ENCODE measurements at places on chromosomes 16 and 17.

DNA sequence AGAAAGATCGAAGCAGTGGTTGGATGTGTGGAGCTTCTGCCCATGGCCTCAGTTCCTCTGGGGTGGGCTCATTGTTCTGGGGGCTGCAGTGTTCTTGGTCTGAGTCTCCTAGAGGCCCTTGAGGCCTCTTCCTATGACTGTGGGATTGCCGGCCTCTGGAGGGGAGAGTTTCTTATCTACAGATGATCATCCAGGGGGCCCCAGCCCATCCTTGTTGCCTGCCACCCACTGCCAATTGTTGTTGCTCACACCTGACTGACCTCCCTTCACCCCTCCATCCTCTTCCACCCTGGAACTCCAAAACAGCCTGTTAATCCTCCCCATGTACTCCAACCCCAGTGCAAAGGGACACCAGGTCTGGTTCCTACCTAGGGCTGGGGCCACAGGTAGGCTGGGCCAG is 5.9 kb downstream of the B3GNT9 start:
- DNase-seq: no peak

- DNase-seq: no peak
Observed at GRCh38 chr17:17849845-17850373, 13.1 kb upstream of the SREBF1 start.

- DNase-seq: no peak
Observed at GRCh38 chr17:59347975-59348391, 16.5 kb downstream of the YPEL2 start.

GRCh38 chr17:63665527-63666214 is 34.3 kb downstream of the LIMD2 start:
- DNase-seq: no peak

GRCh38 chr17:83203073-83203471 is 123.7 kb downstream of the METRNL start:
- DNase-seq: peak; percentile 50

DNA sequence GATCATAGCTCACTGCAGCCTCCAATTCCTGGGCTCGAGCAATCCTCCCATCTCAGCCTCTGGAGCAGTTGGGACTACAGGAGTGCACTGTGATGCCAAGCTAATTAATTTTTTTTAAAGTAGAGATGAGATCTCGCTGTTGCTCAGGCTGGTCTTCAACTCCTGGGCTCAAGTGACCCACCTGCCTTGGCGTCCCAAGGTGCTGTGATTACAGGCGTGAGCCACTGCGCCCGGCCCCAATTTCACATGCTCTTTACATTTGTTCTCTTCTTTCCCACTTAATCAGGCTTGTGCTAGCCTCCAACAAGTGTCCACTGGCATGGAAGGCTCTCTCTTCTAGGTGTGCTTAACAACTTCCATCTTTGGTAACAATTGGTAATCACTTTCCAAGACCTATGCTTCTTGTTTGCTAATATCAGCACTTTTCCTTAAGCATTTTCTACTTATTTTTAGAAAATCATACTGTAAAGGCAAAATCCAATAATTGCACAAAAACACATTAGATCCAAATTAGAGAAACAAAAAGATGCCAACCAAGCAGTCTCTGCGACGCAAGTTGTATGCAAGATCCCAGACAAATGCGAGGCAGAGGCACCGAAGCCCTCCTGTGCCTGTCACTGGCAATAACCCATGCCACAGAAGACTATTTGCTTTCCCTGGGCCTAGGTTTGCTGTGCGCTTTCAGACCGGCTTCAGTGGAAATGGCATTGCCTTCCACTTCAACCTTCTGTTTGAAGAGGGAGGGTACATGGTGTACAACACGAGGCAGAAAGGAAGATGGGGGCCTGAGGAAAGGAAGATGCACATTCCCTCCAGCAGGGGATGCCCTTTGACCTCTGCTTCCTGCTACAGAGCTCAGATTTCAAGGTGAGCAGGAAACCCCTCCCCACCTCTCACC is 52.6 kb downstream of the NOS2 start:
- DNase-seq: no peak

GRCh38 chr17:42092939-42093338 is 5.3 kb downstream of the ZNF385C start:
- no peak for DNase-seq

GRCh38 chr16:70568601-70569237 is 45.1 kb downstream of the SF3B3 start:
- no peak for DNase-seq

GRCh38 chr17:43994272-43995149 is 9.9 kb upstream of the NAGS start:
- peak; percentile 69 for DNase-seq

- no peak for DNase-seq
Observed at GRCh38 chr17:70127221-70127873, 42.0 kb upstream of the KCNJ2 start.
